Activated CD4-positive, alpha-beta memory T cell treated with anti-CD3 and anti-CD28 coated beads, Interleukin-2, amount 10 ng/mL, durations not matched to agents 7 days and 5 days (primary cell): ENCODE measurements at places on chromosomes 6 and 20. TPM values are rescaled to one million over a fixed set of nuclear protein-coding genes. Genes with fewer than 3 reads are reported as not detected.

DNA sequence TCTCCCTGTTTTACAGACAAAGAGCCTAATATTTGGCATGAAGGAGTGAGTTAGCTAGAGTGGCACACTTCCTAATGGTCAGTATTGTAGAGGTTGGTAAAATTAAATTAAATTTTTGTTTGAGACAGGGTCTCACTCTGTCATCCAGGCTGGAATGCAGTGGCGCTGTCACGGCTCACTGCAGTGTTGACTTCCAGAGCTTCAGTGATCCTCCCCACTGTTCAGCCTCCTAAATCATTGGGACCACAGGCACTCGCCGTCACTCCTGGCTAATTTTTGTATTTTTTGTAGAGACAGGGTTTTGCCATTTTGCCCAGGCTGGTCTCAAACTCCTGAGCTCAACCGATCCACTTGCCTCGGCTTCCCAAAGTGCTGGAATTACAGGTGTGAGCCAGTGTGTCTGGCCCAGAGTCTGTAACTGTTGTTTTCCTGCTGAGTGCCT, 70.9 kb downstream of the SCAND1 start:
- H3K4me1 ChIP-seq = peaks cover 13% of the 10 kb centered on the region
- no peak overlapping the region for H3K27ac ChIP-seq
- H3K4me3 ChIP-seq = no peak overlapping the region

DNA sequence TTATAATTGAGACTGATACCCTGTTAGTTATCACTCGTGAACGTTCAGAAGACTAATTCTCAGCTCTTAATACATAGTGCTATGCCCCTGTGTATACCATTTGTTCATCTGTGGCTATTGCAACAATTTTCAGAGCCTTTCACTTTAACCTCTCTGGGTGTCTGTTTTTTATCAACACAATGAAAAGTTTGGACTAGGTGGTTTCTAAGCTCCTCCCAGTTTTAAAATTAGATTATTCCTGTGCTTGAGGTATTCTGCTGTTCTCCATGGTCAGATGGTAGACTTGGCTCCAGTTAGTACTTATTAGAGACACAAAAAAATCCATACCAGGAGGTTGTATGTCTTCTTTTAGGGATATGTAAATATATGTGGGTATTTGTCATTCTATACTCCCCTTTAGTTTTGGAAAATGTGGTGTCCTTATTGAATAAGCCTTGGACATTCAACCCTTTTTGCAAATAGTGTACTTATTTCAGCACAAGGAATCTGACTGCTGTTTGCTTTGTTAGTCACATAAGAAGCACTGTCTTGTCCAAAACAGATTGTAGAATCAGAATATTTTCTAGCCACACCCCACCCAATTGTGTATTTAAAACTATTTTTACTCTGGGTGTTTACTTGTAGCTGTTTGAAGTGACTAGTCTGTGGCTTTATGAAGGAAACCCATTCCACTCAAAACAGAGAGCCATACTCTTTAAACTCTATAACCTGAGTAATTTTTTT, 2.0 kb upstream of the COL10A1 start:
- no peak overlapping the region for H3K4me3 ChIP-seq
- DNase-seq = no peak
- H3K4me1 ChIP-seq = peaks cover 6% of the 10 kb centered on the region

DNA sequence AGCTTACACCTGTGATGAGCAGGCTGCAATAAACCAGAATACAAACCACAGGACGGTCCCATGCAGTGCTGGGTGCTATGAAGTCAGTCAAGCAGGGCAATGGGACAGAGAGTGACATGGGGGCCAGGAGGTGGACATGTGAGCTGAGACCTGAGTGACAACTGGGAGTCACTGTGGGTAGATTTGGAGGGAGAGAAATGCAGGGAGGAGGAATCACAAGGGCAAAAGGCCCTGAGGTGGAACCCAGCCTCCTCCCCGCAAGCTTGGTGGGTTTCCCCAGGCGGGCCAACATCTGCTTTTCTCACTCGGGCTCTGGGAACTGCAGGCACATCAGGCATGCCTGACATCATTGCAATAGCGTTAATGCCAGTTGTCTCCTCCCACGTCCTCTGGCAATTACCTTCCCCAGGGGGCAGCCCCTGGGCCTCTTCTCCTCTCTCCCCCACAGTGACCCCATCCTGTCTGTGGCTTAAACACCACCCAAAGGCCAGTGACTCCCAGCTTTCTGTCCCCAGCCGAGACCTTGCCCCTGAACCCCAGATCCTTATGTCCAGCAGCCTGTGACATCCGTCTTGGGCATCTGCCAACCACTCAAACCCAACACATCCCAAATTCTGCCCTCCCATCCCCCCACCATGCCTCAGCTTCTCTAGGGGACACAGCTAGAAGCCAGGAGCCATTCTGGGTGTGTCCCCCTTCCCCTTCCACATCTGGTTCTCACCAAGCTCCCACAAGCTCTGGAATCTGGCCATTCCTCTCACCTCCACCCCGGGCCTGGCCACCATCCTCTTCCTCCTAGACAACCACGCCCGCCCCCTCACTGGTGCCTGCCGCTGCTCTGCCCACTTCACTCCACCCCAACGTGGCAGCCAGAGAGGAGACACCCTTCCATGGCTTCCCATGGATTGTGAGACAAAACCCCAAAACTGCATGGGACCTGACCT, 28.2 kb downstream of the PDRG1 start:
- H3K4me1 ChIP-seq = no peaks in the 10 kb centered on the region
- DNase-seq = no peak
- H3K4me3 ChIP-seq = no peak overlapping the region
- no peak overlapping the region for H3K27ac ChIP-seq

DNA sequence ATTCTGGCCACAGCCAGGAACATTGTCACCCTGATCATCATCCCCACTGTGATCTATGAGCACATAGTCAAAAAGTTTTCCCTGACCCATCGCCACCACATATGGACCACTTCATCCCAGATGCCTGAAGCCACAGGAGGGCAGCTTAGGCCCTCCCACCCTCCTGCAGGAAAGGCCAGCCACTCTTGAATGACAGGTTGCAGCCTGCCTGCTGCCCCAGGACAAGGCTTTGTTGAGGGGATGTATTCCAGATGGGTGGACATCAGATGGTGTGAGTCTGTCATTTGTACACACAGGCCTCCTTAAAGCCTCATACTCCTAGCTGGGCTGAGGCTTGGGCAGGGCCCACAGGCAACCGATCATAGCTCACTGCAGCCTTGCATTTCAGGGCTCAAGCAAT, 30.8 kb downstream of the DPPA5 start:
- H3K36me3 ChIP-seq = no peaks in the 10 kb centered on the region
- H3K4me1 ChIP-seq = no peaks in the 10 kb centered on the region
- H3K4me3 ChIP-seq = no peak overlapping the region
- H3K27ac ChIP-seq = no peak overlapping the region
- DNase-seq = no peak
- H3K27me3 ChIP-seq = peaks cover 8% of the 10 kb centered on the region

The NRN1 gene
- 3.2 TPM for total RNA-seq

The SEC23B gene
- 95.2 TPM for total RNA-seq

GRCh38 chr6:104087765-104088164, 772.0 kb downstream of the HACE1 start:
- no peaks in the 10 kb centered on the region for H3K4me1 ChIP-seq
- H3K4me3 ChIP-seq = no peak overlapping the region
- no peak for DNase-seq

DNA sequence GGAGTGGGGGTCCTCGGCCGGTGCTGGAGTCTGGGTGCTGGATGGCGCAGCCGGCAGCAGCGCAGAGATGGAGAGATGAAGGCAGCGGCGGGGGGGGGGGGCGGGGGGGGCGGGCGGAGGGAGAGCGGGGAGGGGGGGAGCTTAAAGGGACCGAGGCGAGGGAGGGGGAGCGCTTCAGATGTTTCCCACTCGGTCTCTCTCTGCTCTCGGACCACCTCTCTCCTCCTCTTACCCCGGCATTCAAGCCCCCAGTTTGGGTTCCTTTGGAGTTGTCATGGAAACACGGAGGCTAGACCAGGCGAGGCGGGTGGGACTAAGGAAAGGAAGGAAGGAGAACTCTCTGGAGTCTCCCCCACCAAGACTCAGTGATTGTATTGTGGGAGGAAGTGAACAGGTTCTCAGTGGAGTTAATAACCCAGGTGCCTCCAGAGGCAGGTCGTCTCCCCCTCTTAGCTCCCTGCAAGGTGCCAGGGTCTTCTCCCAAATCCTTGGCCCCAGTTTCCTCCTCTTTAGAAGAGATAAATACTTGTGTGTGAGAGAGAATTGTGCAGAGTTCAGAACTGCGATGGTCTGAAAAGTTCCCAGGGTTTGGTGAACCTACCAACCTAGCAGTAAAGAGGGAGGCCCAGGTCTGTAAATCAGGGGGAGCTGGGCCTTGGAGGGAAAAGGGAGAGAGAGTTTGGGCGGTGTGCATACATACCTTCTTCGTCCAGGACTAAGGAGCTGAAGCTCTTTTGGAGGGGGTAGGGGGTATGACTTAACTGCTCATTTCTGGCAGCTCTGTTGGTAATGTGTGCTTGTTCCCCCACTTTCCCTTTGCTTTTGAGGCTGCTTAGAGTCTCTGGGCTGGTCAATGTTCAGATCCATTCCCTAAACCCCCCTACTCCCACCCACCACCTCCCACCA, at the start of gene PRRT1:
TSS of gene PRRT1 (minus strand) at position 77 of the 906 bp plus-strand sequence. CDS start 112 bp downstream, outside the sequence.
- H3K27ac ChIP-seq = no peak within 1 kb of the TSS
- peaks cover 53% of the 10 kb centered on the region for H3K27me3 ChIP-seq
- H3K4me1 ChIP-seq = peaks cover 43% of the 10 kb centered on the region
- H3K36me3 ChIP-seq = peaks cover 5% of the 10 kb centered on the region

DNA sequence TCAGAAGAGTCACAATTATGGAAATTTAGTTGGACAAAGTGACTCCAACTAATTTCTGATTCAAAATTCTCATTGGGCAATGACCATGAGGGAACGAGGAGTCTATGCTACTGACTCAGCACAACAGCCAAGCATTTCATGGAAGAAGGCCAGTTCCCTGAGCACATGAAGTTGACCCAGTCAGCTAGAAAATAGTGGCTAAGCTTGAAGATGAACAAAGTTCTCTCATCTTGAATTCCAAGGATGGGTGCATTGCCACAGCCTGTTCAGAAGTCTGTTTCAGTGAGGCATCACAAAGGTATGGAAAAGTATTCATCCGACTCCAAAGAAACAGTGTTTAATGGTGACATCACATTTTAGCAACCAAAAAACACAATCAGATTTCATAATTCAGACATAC, 676.9 kb downstream of the HACE1 start:
- no peak overlapping the region for H3K4me3 ChIP-seq
- H3K27ac ChIP-seq = no peak overlapping the region

DNA sequence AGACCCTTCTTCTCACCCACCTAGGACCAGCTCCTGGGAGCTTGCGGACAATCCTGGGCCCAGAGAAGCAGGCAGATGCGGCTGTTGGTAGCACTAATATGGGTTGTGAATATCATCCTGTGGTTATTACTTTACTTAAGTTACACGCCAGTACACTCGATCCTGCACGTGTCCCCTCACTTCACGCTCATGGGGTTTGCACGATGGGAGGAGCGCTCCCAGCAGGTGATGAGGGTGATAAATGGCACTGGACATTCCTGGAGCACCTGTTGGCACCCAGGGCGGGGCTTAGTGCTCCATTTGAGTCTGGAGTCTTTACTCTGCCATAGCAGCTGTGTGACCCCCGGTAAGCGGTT, 335.1 kb downstream of the PREX1 start:
- no peak for DNase-seq
- no peak overlapping the region for H3K4me3 ChIP-seq
- H3K27ac ChIP-seq = no peak overlapping the region
- H3K27me3 ChIP-seq = peaks cover 9% of the 10 kb centered on the region
- no peaks in the 10 kb centered on the region for H3K4me1 ChIP-seq

DNA sequence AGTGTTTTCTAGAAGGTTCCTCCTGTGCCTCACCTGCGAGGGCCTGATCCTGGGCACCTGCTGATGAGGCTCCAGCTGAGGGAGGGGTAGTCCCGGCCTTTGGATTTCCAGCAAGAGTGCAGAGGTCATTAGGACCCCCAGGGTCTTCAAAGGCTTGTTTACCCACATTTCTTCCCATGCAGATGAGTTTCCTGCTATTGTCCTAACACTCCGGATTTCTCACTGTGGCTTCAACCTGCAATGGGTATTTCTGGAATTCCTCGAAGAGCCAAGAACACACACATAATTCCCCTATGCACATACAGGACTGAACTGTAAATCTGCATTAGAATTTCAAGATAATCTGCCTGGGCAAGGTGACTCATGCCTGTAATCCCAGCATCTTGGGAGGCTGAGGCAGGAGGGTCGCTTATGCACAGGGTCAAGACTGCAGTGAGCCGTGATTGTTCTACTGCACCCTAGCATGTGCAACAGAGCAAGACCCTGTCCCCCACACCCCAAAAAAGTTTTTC, 53.9 kb downstream of the ADNP start:
- no peak overlapping the region for H3K27ac ChIP-seq
- no peak for DNase-seq
- no peak overlapping the region for H3K4me3 ChIP-seq

DNA sequence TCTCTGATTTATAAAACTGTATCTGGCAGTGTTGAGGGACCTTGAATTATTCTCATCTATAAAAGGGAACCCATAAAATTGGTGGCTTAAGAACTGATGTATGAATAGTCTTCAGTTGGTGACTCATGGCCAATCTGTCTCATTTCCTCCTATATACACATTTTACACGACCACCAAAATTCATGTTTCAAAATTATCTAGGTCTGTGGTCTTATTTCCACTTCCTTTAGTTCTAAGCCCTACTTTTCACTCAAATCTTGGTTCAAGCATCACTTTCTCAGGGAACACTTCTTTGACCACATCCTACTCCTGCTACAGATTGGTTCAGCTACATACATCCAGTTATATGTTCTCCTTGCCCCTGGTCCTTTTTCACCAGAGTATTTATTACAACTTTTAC, 18.6 kb upstream of the ENPP1 start:
- DNase-seq = no peak
- no peak overlapping the region for H3K4me3 ChIP-seq
- H3K27ac ChIP-seq = no peak overlapping the region

The ARFGEF3 gene
- total RNA-seq = 0.55 TPM

DNA sequence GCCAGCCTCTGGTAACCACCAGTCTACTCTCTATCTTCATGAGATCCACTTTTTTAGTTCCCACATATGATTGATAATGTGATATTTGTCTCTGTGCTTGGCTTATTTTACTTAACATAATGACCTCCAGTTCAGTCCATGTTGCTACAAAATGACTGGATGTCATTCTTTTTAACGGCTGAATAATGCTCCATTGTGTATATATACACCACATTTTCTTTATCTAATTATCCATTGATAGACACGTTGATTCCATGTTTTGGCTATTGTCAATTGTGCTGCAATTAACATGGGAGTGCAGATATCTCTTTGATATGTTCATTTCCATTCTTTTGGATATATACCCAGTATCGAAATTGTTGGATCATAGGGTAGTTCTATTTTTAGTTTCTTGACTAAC, 89.3 kb downstream of the ATRN start:
- H3K4me3 ChIP-seq = no peak overlapping the region
- no peak for DNase-seq
- H3K36me3 ChIP-seq = peaks cover 2% of the 10 kb centered on the region

The ZC2HC1B gene
- not detected for total RNA-seq

- DNase-seq = no peak
- H3K27me3 ChIP-seq = no peaks in the 10 kb centered on the region
- H3K4me3 ChIP-seq = no peak overlapping the region
- peaks cover 76% of the 10 kb centered on the region for H3K4me1 ChIP-seq
Measured at GRCh38 chr20:3900187-3900604, 11.0 kb downstream of the PANK2 start.

The FHL5 gene
- total RNA-seq = not detected

The EIF2S2 gene
- total RNA-seq = 106 TPM

- peaks cover 33% of the 10 kb centered on the region for H3K36me3 ChIP-seq
- peak overlapping the region; percentile 97 for H3K27ac ChIP-seq
- H3K27me3 ChIP-seq = no peaks in the 10 kb centered on the region
Measured at GRCh38 chr6:17705428-17705777, 1.3 kb downstream of the NUP153 start.

GRCh38 chr6:89487864-89488263, 54.9 kb downstream of the ANKRD6 start:
- no peak overlapping the region for H3K4me3 ChIP-seq
- no peak overlapping the region for H3K27ac ChIP-seq
- DNase-seq = no peak
- H3K27me3 ChIP-seq = no peaks in the 10 kb centered on the region
- H3K36me3 ChIP-seq = no peaks in the 10 kb centered on the region
